ENCODE measurements at places on chromosomes 5 and 9.

DNA sequence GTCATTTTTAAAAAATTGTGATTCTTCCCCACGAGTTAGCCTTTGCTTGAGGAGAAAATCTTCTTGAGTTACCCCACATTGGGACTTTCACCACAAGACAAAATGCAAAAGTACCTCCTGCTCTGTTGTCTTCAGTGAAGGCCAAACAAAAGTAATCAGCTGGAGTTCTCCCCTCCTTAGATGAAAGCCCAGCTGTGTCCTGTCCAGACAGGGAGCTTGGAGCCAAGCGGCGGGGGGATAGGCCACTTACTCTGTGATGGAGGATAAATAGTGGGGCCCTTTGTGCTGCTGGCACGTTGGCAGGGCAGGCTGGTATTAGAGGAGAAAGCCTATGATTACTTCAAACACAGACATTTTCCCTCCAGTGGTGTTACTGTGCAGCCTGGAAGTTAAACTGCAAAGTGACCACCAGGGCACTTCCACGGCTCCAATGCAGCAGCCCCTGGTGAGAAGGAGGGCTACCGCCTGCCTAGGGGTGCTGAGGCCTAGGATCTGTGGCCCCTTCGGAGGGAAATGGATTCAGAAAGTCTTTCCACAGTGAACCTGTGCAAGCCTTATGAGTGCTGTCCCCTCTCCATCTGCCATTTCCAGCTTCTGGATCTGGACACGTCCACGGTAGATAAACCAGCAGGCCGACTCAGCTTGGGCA is 155.0 kb downstream of the TMEM167A start:
- DNase-seq: no peak

- no peak for DNase-seq
Measured at GRCh38 chr5:96220610-96221390, 212.2 kb downstream of the PCSK1 start.

GRCh38 chr9:98460704-98461103 is 205.3 kb upstream of the TBC1D2 start:
- no peak for DNase-seq

- DNase-seq: no peak
Measured at GRCh38 chr5:15383469-15383868, 116.5 kb upstream of the FBXL7 start.

- no peak for DNase-seq
Measured at GRCh38 chr9:97510797-97511654, 9.6 kb downstream of the TMOD1 start.

DNA sequence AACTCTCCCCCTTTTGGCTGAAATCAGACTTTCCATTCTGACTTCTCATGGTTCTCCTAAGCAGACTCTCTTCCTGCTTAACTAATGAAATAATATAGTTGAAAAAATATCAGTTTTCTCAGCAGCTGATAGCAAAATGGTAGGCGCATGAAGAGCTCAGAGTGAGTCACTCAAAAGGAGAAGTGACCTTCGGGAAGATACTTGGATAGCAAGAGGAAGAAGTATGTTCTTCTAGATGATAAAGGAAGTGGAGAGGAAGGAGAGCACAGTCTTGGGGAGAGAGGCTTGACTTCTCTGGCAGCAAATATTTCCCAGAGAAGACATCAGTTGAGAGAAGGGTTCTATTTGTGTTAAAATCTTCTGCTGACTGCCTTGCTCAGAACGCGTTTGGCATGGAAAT is 101.5 kb downstream of the TAF11L14 start:
- no peak for DNase-seq

DNA sequence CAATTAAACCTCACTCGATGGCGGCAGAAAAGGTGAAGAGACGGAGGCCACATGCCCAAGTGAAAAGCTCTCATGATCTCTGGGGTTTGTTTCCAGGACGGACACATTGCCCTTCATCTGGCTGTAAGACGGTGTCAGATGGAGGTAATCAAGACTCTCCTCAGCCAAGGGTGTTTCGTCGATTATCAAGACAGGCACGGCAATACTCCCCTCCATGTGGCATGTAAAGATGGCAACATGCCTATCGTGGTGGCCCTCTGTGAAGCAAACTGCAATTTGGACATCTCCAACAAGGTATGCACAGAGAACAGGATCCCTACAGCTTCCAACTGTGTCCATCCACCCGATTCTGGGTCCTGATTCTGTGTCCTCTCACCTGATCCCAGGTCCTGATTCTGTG is 74.5 kb upstream of the CTSL start:
- DNase-seq: no peak

DNA sequence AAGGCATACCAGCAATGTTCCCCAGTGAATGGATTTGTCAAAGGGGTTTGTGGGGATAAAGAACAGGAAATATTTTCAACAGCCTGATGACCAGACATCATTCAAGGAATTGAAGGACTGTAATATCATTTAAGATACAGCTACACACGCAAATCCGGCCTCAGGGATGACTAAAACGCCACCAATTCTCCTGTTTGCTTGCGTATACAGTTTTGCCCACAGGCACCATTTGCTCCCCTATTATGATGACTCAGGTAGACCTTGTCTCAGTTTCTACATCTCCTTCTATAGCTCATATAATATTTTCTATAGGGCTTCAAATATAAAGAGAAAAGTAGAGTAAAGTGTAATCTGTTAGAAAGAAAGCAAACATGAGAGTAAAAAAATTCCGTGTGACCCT is 29.7 kb upstream of the ITGA1 start:
- no peak for DNase-seq

- DNase-seq: no peak
Measured at GRCh38 chr9:104802110-104802509, 38.2 kb downstream of the NIPSNAP3B start.

DNA sequence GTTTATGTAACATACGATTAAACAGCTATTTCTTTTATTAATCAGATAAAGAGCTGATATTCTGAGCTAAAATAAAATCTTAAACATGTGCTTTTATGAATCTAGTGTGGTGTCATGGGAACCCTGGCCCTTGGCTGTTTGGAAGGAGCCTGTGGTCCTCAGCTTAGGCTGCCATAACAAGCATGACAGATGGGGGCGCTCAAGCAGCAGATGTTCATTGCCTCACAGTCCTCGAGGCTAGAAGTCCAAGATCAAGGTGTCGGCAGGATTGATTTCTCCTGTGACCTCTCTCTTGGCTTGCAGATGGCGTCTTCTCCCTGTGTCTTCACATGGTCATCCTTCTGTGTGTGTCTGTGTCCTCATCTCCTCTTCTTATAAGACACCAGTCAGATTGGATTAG is 448.2 kb downstream of the GADD45G start:
- no peak for DNase-seq

- no peak for DNase-seq
Measured at GRCh38 chr5:77893225-77893860, 117.2 kb upstream of the TBCA start.

GRCh38 chr5:172063463-172064235 is 57.2 kb upstream of the FBXW11 start:
- DNase-seq: no peak

DNA sequence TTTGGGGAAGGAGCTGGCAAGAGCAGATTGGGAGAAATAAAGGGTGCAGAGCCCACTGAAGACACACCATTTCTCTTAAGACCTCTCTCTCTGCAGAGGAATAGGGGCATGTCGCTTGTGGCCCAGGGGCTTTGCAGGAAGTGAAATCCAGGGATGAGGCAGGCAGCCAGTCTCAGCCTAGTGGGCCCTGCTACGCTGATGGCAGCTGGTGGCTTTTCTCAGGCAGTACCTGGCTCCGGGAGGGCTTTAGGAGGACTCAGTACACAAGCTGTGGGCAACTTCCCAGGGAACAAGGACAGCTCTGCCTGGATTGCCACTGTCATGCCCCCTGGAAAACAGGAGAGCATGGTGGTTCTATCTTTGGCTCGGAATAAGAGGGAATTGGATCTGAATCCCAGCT is 76.2 kb upstream of the NEURL1B start:
- DNase-seq: no peak

- no peak for DNase-seq
Measured at GRCh38 chr5:158212917-158213316, 354.0 kb upstream of the CLINT1 start.

DNA sequence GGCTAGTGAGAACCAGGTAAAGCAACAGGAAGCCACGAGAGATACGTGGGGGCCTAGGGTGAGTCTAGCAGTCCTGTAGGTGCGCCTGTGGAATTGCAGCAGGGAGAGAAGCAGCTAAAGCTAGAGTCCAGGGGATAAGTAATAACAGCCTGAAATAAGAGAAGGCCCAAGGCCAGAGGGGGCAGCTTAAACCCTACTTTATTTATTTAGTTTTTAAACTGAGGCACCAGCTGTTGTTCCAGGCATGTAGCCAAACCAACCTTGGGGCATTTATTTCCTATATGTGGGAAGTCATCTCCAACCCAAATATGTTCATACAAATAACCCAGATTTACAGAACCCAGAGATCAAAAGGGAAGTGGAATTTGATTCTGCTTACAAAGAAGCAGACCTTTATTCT is 93.5 kb downstream of the GLDC start:
- no peak for DNase-seq

DNA sequence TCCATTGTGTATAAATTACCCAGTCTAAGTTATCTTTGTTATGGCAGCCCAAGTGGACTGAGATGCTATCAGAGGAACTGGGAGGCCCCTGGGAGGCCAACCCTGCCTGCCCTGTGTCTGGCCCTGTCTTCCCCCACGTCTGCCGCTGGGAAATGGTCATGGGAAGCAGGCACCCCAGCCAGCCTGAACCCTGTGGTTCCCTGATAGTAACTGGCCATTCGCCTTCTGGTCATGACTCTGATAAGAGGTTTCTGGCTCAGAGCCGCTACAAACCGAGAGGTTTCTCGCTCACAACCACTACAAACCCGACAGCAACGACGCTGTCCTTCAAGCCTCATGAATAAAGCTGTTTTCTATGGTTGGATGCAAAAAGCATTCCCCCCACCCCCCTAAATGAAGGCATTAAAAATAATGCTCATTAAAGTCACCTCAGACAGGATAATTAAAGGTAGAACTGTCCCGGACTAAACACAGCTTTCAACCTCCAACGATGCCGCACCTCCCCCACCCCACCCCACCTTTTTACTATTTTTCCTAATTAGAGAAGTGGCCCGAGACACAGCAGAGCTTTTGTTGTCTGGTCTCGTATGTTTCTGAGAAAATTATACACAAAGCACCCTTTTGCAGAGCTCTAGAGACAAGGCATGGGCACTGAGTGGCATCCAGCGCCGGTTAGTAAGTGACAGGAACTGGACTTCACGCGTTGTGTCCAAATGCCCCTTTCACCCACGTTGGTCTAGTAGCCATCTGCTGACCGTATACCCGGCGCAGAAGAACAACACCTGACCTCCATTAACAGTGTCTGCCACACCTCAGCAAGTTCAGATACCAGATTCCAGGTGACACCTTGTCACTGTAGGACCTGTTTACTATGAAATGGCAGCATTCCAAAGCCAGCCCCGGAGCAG is 140.8 kb downstream of the COL23A1 start:
- DNase-seq: no peak

DNA sequence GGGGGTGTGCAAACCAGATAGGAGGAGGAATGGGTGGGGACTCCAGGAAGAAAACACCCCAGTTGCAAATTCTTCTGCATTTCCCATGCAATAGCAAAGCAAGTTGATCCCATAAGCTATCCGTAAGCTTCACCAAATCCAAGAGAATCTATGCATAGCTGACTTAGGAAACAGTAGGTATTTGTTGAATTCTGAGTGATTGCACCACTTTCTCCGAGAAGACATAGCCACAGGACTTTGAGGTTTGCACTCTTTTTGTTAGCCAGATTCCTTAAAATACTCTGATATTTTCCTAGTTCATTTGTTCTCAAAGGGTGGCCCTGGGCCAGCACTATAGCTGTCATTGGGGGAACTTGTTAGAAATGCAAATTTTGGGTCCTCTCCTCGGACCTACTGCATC is 271.9 kb downstream of the SLIT3 start:
- no peak for DNase-seq

DNA sequence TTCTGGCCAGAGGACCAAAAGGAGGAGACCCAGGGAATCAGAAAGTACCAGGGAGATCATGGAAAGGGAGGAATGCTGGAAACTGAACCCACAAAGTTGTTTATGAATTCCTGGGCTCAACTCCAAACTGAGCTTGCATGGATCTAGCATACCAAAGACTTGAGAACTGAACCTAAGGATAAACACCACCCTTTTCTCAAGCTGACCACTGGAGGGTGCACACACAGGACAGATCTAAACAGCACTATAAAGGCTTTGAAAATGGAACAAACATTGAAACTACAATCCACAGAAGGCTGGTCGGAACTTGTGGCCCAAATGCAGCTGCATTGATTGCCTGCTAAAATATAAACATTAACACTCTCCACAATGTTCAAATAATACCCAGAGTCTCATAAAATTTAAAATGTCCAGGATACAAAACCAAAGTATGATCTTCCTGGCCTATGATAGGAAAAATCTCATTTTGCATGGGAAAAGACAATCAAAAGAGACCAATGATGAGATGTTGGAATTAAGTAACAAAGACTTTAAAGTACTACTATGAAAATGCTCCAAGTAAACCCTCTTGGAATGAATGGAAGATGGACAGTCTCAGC is 15.6 kb upstream of the IRF1 start:
- DNase-seq: no peak

GRCh38 chr9:14312719-14313377 is 1.1 kb downstream of the NFIB start:
- DNase-seq: no peak

DNA sequence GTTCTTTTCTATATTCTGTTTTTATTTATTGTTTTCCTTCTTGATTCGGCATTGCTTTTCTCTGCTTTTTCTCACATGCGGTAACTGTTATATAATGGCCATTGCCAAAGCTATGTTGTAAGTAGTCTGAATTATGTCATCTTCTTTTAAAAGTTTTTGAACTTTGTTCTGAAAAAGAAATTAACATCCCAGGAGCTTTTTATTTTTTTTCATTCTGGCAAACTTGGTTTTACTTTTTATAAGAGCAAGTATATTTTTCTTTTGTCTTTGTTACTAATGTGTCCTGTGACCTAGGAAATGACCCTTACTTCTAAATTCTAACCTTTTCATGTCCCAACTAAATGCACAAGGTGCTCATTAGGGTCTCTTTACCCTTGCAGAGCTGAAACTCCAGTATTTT is 26.7 kb upstream of the IZUMO3 start:
- no peak for DNase-seq

DNA sequence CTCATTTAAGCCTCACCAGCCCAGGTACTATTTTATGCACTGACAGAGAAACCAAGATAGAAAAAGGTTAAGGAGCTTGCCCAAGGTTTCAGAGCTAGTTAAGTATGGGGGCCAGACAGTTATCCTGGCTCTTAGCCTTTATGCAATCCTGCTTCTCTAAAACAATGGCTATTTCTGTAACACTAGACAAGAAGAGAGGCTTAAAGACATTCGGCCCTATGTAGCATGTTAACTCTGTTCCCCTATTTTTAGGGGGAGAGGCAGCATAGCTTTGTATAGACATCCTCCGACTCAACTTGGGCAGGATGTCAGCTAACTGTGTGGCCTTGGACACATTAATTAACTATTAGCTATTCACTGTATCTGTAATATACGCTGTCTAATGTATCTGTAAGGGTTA is 54.6 kb downstream of the LHFPL2 start:
- no peak for DNase-seq

- DNase-seq: no peak
Measured at GRCh38 chr5:58188262-58188651, 271.6 kb downstream of the PLK2 start.
